ENCODE measurements at places on chromosomes 3 and 15.
A peak's percentile ranks its signal among the peaks of the same experiment; 100 is the strongest.

DNA sequence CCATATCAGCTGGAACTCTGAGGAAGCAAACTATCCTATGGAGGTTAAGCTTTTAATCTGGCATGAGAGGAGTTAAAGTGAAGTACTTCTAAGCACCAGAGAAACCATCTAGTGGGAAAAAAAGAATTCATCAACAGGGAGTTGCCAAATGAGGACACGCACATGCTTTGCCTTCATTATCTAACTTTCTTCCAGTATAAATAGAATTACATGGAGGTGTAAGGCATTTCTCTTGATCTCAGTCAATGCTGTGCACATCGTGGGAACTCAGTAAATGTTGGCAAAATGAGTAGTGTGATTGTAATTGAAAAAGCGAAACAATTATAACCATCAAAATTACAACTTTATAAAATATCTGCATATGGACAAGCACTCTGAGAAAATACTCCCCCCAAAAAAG lies 8.0 kb upstream of the GSK3B start:
- DNase-seq, result no peak

- DNase-seq, result peak; percentile 78
Observed at GRCh38 chr3:123632161-123632655, 47.4 kb upstream of the HACD2 start.

DNA sequence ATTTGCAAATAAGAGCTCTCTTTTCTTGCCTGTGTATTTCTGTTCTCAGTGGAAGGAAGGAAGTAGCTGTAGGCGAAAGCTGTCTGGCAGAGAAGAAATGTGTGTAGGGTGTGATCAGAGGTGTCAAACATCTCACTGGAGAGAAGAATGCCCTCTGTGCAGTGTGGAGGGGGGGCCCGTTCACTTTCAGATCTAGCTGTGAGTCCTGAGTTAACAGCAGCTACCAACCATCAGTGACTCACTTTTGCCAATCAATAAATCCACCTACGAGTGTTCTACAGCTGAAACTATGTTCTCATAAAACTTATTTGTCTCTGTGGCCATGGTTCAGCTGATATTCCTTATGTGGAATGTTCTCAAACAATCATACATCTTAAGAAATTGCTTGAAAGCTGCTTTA lies 103.7 kb downstream of the FRMD4B start:
- no peak for DNase-seq

- DNase-seq, result no peak
Observed at GRCh38 chr3:194861375-194861774, 175.7 kb downstream of the FAM43A start.

DNA sequence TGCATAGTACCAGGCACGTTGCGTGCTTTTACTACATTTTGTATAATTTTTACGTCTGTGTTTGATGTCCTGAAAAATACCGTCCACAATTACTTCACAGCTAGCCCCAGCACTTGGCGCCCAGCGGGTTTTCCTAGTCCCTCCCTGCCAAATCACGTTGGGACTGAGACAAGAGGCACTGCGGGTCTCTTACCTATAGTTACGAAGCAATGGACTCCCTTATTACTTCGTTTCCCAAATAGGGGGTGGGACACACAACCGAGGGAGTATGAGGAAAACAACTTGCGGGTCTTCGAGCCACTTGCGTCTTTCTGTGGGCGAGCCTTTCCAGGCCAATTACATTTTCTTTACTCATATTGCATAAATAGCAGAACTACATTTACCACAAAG lies 620 bp upstream of the CMSS1 start:
- DNase-seq, result no peak

GRCh38 chr15:56617628-56618027 lies 115.7 kb downstream of the ZNF280D start:
- DNase-seq, result no peak

DNA sequence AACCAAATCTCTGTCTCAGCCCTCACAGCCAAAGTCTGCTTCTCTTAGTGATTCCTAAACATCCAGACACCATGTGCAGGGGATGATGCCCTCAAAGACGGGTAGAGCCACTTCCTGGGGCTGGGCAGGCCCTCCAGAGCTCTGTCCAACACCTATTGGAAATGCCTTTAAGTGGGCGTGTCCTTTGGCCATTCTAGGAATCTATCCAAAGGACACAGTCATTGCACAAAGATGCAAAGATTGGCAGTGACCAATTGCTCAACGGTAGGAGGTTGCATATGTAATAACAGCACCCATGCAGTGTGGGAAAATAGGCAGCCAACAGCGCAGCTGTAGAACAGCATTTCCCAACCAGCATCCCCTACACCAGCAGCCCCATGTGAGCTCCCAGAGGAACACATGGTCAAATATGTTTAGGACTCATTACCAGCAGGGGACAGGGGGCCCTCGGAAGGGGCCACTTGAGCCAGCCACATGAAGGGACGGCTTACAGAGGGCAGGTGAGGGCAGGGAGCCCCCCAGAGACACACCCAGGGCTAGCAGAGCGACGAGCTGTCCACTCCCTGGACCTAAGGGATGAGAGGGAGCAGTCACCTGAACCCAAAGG lies 142.8 kb upstream of the IQSEC1 start:
- no peak for DNase-seq

DNA sequence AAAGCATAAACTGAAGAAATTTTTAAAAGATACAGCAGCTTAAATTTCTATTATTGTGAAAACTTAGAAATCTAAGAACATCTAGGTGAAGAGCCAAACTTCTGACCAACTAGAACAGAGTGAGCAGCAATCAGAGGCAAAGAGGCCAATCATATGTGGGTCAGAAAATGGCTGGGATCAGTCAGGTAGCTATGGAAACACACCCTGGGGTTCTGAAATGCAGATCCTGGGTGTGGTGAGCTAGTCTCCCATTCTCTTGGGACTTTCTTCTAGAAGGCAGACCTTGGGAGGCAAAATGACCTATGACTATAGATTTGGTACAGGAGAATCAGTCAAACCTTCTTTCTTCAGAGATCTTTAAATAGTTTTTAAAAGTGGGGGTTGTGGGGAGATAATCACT lies 385.8 kb downstream of the TBC1D5 start:
- DNase-seq, result no peak

DNA sequence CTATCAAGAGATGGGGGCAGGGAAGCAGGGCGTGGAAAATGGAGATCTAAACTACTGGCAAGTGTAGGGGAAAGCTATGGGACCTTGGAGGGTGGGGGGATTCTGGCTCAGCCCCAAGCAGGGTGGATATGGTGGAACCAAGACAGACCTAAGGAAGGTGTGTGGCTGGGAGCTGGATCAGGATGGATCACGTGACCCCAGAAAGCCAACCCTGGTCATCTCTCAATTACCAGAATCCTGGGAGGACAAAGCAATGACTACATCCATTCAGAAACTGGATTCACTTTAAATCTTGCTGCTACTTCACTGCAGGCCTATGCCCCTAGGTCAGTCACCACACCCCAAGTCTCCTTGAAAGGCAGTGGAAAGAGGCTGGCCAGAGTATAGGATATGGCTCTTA lies 68.4 kb downstream of the WHAMM start:
- DNase-seq, result no peak
